Stimulated activated CD4-positive, alpha-beta T cell treated with anti-CD3 and anti-CD28 coated beads, Interleukin-12 subunit alpha, Interleukin-12 subunit beta, amount 100 ng/mL, for 4 hours (primary cell): ENCODE measurements at places on chromosomes 12 and 14.

- no peak for DNase-seq
These were observed 11.5 kb upstream of the CCDC91 start for GRCh38 chr12:28178775-28179174.

DNA sequence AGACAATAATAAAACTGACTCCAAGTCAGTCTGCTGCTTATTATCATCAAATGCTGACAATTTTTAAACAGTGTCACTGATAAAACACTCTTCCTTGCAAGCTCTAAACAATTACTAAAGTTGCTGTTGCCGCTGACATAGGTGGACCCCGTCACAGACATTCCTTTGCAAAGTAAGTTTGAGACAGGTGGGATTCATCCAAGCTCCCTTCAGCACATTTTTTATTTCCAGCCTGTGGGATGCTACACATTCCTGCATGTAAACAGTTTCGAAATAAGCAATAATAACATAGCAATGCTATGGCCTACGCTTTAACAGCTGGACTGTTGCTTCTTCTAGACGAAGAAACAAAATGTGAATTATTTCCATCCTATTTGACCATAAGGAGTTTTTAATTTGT is 85.4 kb upstream of the HIF1A start:
- DNase-seq: no peak

GRCh38 chr14:82447586-82447985 is 913.9 kb upstream of the SEL1L start:
- no peak for DNase-seq

DNA sequence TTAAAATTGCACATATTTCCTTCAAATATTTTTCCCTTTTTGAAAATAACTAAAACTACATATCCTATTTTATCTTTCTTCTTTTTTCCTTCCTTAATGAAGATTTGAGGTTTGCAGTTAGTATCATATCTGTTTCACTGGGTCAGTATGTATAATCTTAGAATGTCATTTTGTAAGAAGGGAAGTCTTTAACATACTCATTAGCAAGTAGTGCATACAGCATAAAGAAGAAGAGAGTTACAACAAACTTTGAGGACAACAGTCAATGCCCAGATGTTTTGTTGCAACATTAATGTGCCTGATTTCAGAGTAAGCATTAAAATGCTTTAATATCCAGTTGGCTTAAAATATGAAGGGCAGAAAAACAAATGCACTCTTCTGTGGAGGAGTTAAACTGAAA is 176.9 kb upstream of the FBXO33 start:
- DNase-seq: no peak
